ENCODE measurements at places on chromosomes 1 and 21. TPM values are rescaled to one million over a fixed set of nuclear protein-coding genes. Genes with fewer than 3 reads are reported as not detected.

- DNase-seq = peak; percentile 33
Observed at GRCh38 chr1:203512848-203513584, 19.1 kb downstream of the OPTC start.

DNA sequence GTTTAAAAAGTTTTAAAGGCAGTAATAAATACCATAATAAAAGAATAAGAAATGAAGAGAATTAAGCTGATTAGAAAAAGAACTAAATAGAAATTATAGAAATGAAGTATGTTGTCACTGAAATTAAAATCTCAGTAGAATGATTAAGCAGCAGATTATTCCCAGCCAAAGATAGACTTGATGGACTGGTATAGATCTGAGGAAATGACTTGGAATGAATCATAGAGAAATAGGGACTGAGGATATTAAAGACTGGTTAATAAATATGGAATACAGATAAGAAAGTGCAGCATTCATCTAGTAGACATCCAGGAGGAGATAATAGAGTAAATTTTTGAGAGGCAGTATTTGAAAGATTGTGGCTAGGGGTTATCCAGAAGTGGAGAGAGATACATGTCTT lies 28.7 kb downstream of the MARK1 start:
- no peak for DNase-seq

Gene OVAAL
- not detected for total RNA-seq

DNA sequence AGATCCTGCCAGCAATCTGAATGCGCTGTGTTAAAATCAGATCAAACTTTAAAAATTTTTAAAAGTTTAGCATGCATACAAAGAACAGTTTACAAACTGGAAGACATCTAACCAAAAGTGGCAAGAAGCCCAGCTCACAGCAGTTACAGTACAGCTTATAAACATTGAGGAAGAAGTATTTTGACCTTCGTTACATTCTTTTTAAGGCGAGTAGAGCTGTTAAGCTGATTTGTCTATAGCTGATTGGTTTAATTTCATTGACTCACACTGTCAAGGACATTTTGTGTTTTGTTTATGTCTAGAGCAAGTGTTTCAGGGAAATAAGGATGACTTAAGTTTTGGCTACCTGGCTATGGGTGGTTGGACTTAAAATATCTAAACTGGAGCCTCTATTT lies 3.0 kb upstream of the PGM1 start:
- no peak for DNase-seq

DNA sequence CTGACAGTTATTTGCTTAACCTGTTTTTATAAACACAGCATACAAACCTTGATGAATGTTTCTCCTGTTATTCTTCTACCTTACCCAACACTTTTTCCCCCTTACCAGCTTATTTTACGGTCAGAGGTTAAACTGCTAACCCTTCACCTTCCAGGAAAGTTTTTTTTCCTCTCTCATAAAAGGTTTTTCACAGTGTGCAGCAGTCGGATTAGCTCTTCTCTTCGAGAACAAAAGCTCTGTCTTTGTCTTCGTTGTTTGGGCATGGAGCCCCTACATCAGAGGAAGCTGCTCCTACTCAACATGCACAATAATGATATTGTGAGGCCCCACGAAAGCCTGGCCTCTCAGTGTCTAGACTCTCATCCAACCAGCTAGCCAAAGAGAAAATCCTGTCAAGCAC lies 42.0 kb downstream of the DENND1B start:
- DNase-seq = no peak

DNA sequence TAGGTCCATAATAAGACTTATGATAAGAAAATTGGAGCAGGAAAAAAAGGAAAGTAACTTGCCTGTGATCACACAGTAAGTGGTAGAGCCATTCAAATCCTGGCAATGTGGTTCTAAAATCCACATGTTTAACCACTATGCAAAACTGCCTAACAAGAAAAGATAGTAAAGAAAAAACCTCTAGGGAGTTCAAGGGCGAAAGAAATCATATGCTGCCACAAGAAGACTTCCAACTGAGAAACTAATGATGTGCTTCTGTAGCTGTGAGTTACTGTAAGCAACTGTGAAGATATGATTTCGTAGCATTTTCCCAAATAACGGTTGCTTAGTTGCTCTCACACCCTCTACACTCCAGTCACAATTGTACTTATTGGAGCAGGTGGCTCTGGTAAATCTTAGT lies 20.9 kb upstream of the LYPLAL1 start:
- no peak for DNase-seq

Gene RNPC3
- total RNA-seq = 14.7 TPM

DNA sequence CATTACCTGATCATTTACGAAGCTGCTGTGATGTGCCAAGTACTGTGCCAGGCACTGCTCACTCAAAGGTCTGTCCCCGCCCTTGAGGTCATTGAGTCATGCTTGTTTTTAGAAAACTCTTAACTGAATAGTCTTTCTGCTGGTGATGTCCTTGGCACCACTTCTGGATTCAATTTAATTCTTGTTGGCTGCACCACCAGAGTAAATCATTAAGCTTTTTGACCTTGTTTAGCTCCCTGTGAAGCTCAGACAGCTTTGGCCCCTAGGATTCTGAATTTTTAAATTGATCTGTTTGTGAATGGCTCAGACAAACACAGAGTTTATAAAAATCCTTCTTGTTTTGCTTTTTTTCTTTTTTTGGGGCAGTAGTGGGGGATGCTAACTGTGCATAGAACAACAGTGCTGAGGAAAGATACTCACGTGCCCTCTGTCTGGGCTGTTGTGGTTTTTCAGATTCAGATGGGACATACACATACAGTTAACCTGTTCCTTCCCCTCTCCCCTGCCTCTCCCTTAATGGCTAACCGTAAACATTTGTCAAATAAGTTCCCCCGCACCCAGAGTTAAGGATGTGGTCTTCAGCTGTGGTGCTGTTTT lies 67.6 kb downstream of the MTR start:
- DNase-seq = no peak

- DNase-seq = no peak
Observed at GRCh38 chr1:160326418-160326817, 16.6 kb downstream of the COPA start.

Gene GBP6
- total RNA-seq = 0.53 TPM

Gene GBP1
- total RNA-seq = 80.9 TPM

DNA sequence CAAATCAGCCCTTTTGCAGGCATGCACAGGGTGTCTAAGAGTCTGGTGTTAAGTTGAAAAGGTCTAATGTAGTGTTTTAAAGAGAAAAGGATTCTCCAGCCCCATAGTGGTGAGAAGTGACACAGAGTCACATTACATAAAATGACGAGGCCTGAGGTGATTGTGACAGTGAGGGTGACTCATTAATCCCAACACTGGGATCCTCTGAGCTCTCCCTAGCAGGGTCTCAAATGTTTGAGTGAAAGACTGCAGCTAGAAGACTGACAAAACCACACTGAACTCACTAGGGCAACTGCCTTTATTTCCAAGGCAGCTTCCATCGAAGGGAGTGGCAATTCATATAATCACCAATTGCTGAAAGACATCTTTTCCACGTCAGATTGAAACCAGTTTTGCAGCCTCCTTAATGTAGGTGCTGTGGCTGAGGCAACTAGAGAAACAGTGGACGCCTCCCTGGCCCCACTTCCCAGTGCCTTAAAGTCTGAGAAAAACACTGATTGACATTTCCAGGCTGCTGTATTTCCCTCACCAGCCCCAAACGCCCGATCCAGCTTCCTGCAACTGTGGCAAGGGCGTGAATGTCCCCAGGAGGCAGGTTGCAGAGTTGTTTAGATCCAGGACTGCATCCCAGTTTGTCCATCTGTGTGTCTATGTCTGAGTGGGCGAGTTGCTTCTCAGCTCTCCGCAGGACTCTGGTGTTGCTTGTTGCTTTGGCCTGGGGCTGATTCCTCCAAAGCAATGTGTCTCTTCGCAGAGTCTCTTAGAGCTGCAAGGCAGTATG lies 81.4 kb downstream of the RUNX1 start:
- no peak for DNase-seq

Gene RPS6KC1
- total RNA-seq = 6.1 TPM

Gene OR2L5
- not detected for total RNA-seq

GRCh38 chr1:183285746-183286145 lies 99.7 kb downstream of the LAMC2 start:
- DNase-seq = no peak

GRCh38 chr1:238895911-238896310 lies 490.5 kb upstream of the CHRM3 start:
- no peak for DNase-seq

GRCh38 chr21:17900990-17901385 lies 81.8 kb upstream of the C21orf91 start:
- DNase-seq = no peak

DNA sequence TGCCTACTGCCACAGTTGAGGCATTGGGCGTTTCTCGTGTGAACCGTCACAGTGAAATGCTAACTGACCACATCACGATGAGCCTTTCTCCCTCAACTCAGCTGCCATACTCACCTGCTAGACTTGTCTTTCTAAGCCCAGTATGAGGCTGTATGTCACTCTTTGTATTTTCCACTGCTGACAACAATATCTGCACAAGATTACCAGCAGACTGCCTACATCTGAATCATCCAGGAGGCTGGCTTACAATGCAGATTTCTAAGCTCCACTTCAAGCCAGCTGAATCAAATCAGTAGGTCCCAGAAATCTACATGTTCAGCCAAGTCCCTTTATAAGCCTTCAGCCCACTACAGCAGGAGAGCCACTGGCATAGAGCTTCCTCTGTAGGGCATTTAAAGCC lies 355.0 kb upstream of the DUSP10 start:
- DNase-seq = no peak

Gene IL20
- not detected for total RNA-seq

GRCh38 chr1:30990591-30990990 lies 74.9 kb downstream of the PUM1 start:
- DNase-seq = no peak

Gene TNFRSF1B
- 218 TPM for total RNA-seq

DNA sequence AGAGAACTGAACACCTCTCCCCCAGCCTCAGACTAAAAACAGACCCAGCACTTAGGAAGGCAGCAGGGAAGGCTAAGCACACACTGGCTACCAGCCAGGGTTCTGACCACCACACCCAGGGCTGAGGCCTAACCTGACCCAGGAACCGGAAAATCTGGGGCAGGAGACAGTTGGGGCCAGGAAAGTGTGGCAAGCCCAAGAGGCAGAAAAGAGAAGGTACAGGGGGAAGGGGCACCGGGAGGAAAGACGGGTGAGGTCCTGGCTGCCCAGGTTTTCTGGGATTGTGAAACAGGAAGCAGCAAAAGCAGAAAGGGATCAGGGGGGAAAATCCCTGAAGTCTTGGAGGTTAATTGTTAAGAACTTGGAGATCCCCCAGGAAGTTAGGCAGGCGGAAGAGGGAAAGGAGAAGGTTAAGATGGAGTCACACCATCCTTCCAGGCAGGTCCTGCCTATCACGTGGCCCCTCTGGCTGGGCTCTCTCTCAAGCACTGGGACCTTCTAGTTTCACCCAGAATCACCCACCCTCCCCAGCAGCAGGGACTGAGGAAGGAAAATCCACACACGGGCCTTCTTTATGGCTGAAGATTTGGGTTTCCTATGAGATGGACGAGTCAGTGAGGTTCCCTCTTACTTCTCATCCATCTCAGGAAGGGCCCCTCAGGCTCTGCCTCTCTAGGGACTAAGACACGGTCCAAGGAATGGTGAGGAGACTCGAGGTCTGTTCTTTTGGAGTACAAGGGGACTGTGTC lies 2.6 kb downstream of the HDGF start:
- no peak for DNase-seq

DNA sequence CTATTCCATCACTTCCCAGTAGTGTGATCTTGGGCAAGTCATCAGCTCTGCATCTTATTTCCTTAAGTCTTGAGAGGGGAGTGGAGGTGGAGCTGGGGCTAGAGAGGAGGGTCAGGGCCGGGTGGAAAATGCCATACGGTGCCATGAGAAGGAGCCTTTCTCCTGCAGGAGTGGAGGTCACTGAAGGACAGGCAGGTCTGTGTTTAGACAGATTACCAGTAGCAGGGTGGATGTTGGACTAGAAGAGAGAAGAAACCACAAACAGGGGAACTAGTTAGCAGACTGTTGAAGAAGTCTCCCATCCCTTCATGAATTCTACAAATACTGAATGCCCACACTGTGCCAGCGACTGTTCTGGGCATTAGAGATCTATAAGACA lies 13.9 kb upstream of the CPT2 start:
- DNase-seq = no peak

Gene ITLN2
- total RNA-seq = not detected

Data from activated T-cell treated with anti-CD3 and anti-CD28 coated beads, Interleukin-2, amount 50 U/mL, for 4 hours (primary cell).